Neural crest cell (in vitro differentiated cells): ENCODE measurements at places on chromosomes 11 and 22. TPM values are rescaled to one million over a fixed set of nuclear protein-coding genes. Genes with fewer than 3 reads are reported as not detected.

GRCh38 chr22:50674130-50674500, 1.5 kb downstream of the SHANK3 start:
- no peak for DNase-seq

DNA sequence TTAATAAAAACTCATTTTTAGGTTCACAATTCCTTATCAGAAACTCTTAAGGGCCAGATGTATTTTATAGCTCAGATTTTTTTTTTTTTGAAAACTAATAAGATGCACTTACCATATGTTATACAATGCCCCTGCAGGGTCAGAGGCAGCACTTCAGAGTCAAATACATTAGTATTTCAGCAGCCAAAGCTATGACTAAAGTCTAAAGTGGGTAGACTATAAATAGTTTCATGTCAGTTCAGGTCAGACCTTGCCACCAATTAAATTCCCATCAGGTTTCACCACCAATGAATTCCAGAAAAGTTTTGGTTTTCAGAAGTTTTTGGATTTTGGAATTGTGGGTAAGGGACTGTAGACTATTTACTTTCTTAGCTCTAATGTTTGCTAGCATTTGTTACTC, 75.9 kb downstream of the FAM83F start:
- no peak for DNase-seq

The RFPL1 gene
- total RNA-seq, result not detected in 2 replicates

DNA sequence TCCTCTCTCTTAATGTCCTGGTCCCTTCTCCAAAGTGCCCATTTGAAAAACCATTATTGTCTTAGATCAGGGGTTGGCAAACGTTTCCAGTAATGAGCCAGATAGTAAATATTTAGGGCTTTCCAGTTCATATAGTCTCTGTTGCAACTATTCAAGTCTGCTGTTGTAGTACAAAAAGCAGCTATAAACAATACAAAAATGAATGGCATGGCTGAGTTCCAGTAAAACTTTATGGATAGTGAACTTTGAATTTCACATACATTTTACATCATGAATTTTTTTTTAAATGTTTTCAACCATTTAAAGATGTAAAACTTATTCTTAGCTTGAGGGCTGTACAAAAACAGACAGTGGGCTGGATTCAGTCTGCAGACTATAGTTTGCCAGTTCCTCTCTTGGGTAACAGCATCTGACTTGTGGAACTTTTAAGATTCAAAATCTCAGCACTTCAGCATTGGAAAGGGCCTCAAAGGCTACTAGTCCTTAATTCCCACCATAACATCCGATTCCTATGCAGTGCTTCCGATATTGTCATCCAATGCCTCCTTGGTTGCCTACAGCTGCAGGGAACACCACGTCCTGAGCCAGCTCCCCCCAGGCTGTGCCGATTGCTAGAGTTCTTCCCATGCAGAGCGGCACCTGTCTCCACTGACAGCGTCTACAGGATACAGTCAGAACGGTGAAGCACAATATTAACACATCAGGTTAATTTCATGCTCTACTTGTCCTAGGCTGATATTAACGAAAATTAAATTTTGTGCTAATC, 65.6 kb upstream of the E2F8 start:
- DNase-seq, result no peak

The ADAMTS8 gene
- 0.21 TPM in 1 of 2 replicates, not detected in the other for total RNA-seq

GRCh38 chr11:130183878-130184610, 24.5 kb downstream of the ST14 start:
- no peak for DNase-seq

The PATE2 gene
- total RNA-seq, result 0.70 TPM in 1 of 2 replicates, not detected in the other

- no peak for DNase-seq
These were observed 19.2 kb downstream of the DDX6 start for GRCh38 chr11:118771547-118772288.

DNA sequence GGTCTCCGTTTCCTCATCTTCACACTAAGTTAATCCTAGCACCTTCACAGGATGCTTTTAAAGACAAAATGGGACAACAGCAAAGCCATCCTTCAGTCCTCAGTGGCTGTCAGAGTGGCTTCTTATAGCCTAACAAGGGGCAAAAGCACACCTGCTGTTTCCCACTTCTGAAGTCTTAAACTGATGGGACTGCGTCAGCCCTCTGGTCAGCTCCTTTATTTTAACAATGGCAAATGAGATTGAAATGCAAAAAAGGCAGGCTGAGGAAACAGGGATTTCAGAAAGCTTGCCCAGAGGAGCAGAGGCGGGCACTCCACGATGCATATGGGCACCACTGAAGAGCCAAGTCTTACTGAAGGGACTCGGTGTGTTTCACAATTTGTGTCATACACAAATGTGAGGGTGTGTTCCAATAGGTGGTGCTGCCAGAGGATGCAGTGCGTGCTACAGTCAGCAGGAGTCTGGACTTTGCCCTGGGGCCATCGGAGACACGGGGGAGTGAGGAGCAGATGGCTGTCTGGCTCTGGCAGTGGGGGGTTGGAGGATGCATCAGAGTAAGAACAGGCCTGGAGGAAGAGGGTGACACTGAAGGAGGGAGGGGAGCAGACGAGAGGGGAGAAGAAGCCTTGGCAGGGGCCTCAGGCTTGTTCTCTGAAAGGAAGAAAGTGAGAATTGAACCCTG, 47.3 kb downstream of the TENM4 start:
- DNase-seq, result peak; percentile 16

The SCGB1A1 gene
- total RNA-seq, result not detected in 2 replicates

The NCF4 gene
- not detected in 2 replicates for total RNA-seq

DNA sequence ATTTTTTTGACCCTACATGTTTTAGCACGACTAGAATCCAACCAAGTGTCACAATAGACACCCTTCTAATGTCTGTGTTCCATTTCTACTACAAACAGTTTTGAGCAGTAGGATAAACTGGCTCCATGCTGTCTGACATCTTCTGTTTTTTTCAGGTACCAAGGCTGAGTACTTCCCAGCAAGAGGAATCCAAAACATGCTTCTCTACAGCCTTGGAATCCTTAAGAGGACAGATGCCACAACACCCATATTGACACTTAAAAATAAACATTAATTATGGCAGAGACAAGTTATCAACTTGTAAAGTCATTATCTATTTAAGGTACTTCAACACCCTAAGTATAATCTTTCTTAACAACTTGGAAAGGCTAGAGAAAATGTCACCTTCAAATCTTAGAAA, 54.2 kb downstream of the LGR4 start:
- DNase-seq, result no peak

DNA sequence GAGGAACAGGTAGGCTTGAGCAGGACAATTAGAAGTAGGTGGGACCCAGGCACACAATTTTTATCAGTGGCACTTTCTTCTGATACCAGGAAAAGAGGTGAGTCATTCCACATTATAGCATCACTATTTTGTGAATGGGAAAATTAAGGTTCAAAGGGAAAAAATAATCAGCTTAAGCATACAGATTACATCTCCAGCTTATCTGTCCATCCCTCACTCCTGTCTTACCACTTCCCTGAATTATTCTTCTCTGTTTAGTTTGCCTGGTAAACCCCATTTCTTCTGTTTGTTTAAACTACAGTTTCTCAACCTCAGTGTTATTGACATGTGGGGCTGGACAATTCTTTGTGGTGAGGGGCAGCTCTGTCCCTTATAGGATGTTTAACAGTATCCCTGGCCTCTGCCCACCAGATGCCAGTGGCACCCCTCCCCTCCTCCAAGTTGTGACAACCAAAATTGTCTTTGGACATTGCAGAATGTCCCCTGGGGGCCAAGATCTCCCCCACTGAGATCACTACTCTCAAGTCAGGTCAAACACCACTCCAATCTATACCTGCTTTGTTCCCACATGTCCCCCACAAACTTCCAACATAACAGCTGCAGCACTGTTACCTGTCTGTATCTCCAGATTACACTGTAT, 8.5 kb upstream of the XBP1 start:
- DNase-seq, result no peak

DNA sequence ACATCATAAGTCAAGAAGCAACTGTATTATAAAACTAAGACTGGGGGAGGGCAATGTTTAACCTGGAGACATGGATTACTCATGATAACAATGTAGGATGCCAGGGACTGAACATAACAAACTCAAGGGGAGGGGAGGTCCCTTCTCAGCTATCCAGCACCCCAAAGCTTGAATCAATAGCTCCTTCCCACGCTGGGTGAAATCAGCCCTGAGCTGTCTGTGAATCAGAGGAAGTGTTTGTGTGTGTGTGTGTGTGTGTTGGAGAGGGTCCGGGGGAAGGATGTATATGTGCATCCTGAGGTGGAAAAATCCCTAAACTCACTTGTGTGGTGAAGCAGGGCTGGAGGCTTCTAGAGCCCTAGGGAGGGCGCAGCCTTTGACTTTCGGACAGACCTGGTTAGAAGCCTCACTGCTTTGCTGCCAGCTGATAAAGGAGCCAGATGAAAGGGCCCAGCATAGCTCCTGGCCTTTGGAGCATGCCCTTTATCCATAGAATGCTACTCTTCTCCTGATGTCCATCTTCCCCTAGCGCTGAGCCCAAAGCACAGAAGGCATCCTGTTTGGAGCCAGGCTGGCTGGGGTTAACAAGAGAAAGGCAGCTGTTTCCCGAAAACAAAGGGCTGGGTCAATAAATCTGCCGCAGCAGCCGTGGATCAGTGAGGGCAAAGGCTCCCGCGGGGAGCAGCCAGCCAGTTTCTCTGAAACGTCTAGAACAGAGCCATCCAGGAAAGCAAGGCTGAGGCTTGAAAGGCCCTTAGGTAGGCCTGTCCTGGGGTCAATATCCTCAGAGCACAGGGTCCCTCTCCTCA, 35.8 kb downstream of the TNKS1BP1 start:
- DNase-seq, result peak; percentile 38

- no peak for DNase-seq
These were observed 12.2 kb downstream of the SHANK2 start for GRCh38 chr11:71240061-71240690.

DNA sequence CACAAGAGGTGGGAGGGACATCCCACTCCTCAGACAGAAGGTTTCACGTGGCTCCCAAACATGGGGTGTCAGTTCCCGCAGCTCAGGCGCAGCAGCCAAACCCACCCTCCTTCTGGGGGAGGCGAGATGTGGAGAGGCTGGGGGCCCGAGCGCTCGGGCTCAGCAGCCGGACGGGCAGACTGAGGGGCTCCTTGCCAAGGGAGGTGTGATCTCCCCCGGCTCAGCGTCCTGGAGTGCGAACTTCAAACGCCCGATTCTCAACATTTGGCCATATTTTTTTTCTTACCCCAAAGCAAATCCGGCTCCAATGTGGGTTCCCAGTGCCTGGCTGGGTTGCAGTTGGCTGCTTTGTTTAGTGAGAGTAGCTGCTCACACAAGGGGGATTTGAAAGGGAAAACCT, 477.9 kb downstream of the MN1 start:
- no peak for DNase-seq

DNA sequence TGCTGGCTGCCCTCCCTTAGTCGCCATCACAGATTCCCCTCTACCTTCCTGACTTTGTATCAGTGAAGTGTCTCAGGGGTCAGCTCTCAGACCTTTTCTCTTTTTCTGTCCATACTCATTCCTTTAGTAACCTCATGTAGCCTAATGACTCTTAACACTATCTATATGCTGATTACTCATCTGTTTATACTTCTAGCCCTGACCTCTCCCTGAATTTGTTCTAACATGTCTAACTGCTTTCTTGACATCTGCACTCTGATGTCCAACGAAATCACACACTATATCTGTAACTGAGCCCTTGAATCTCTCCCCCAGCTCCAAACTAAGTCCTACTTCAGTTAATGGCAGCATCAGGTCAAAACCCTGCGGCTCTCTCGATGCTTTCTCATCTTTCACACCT, 135.8 kb upstream of the TIMP3 start:
- DNase-seq, result no peak

The MRGPRX4 gene
- not detected in 2 replicates for total RNA-seq

GRCh38 chr22:42078469-42079318, 806 bp upstream of the SMDT1 start:
- DNase-seq, result no peak

GRCh38 chr11:69221086-69221485, 65.4 kb downstream of the SMIM38 start:
- DNase-seq, result no peak

The CLMP gene
- total RNA-seq, result 4.2 and 4.3 TPM in 2 replicates
